ENCODE measurements at places on chromosomes 7 and 10.

DNA sequence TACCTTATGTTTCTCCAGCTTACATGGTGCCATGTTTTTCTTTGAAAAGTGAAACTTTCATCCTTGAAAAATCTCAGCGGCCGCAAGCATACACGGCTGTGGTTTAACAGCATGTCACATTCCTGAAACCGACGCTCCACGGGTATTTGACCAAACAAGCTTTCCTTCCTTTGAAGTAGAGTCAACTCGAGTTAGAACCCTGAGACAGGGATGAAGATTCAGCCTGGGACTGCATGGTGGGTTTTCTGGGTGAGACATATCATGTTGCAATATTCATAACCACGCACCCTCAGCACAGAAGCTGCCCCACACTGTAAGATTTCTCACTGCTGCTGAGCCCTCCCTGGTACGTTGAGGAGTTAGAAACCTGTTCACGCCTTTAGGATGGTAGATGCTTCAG is 8.1 kb downstream of the CYP26A1 start:
- no peak for DNase-seq

DNA sequence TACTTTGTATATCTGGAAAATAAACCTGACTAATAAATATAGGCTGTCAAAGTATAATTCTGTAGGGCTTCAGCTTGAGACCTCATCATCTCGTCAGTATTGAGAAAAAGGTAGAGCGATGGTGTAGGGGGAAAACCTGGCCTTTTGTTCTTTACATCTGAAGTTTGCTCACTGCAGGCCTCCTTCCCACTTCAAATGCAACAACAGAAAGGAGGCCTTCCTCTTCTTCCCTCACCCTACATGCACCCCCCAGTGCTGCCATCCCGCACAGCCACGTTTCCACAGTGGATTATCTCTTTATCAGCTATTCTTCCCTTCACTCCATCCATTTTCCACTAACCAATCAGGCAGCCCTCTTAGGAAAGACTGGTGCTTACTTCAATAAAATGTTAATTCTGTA is 112.3 kb downstream of the VTI1A start:
- DNase-seq, result no peak

- no peak for DNase-seq
Observed at GRCh38 chr7:108825581-108825909, 255.9 kb downstream of the DNAJB9 start.

DNA sequence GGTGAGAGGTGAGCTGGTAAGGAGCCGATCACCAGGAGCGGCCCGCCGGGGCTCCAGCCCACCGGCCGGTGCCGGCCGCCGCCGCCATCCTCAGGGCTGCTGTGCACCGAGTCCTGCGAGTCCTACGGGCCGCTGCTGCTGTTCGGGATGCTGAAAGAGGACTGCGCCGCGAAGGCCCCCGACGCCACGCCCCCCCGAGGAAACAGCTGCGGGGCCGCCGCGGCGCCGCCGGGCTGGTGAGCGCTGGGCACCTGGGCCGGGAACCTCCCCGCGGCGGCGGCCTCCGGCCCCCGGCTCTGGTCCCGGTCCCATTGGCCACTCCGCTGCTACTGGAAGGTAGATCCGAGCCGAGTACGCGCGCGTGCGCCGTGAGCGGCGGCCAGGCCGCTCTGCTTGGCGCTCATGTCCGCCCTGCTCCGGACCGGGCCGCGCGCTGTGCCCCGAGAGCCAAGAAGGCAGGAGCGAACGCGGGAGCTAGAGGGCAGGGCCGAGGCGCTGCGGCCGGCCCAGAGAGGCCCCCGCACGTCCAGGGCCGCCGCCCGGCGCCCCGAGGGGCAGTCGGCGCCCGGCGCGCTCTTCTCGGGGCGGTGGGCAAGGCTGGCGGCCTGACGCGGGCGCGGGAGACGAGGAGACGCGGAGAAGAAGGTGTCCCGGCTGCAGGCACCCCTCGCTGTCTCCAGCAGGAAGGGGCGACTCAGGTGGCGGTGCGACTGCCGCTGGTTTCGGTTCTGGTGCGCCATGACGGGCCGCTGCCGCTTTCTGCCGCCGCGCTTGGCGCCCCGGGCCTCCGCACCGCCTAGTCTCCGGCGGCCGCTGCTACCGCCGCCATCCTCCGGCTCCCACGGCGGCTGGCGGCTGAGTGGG is 121.3 kb upstream of the WIPF3 start:
- DNase-seq, result peak; percentile 44

DNA sequence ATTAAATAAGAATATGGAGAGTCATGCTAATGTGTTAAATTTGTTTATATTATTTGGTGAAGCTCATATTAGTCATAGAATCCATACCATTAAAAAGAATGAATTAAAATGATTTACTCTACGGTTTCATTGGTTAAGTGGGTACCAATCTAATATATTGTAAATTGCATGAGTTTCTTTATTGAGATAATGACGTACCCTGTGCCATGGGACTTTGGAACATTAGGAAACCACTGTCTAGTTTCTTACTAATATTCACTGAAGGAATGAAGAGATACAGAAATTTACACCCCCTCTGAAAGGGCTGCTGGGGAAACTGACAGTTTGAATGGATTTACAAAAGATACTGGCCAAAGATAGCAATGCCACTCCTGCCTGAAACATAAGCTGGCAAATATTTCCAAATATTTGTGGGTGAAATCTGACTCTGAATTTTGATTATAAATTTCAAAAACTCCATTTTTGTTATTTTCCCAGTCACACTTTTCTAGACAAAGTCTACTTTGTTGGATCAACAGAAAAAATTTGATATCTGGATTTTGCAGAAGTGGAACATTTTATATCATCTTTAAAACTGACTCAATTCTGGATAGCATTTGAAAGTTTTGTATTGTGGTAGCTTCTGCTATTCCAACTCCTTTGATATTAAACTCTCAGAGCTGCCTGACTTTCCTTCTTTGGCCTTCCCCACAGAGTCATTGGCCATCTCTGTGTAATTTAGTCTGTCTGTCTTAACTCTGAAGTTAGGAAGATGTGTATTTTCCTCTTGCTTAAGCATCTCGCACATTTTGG is 22.3 kb downstream of the MDFIC start:
- DNase-seq, result no peak

- no peak for DNase-seq
Observed at GRCh38 chr7:121530227-121531174, 134.4 kb upstream of the FAM3C start.

GRCh38 chr10:23474626-23475025 is 35.8 kb downstream of the OTUD1 start:
- DNase-seq, result no peak

DNA sequence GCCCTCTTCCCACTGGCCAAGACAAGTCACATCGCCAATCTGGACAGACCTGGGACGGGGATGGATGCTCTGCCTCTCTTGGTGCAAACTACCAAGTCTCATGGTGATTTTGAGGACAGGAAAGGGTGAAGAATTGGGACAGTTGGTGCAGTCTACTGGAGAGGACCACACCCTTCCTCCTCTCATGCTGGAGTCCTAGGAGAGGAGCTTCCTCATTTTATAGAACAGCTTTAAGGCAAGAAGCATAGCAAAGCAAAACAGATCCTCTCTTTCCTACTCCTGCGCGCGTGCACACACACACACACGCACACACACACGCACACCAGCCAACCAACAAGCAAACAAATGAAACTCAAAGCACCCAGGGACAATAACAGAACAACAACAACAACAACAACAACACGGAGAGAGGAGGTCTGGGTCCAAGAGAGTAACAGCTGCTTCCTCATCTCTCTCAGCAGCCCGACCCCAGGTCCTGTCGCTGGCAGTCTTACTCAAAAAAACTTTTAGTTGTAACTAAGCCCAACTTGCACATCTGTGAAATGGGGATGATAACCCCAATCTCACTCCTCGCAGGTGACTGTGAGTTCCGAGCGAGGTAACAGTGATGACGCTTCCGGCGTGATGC is 83.4 kb downstream of the TMEM178B start:
- DNase-seq, result no peak

- DNase-seq, result no peak
Observed at GRCh38 chr10:97188261-97188711, 2.5 kb upstream of the SLIT1 start.

DNA sequence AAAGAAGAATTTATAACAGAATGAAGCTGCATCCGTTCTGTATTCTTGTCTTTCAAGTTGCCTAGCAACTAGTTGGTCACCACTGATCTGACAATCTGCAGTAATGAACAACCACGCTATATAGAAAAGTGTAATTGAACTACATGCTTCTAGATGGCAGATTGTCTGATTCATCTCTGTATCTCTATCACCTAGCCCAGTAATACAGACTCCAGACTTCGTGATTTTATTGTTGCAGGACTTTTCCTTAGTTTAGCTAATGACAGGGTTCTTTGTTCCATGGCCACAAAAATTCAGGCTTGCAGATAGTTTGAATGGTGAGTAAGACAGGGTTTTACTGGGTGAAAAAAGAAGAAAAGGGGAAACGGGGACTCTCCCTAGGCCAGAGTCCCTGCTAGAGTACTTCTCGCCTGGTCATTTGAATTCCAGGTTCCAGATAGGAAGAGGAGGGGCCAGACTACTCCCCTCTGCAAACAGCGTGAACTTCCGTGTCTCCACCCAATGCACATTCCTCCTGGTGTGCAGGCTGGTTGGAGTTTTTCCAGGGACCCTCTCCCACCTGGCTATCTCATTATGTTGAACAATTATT is 45.9 kb downstream of the COL1A2 start:
- no peak for DNase-seq
